ENCODE measurements at places on chromosomes 5 and 9.

DNA sequence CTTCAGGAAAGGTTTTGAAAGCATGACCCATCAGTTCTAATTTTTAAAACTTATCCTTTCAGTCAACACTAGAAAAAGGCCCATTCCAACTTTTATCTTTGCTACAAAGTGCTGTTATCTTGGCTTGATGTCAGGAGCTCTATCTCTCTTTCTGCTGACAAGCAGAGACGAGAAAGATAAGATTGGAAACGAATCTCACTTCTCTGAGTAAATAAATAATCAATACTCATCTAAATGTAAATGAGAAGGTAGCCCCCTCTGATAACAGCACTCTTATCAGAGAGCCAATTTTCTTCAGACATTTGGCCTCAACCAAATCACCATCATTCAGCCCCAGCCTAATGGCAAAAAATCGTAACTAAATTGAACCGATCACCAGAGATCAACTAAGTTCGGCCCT is 191.7 kb downstream of the MAPKAP1 start:
- DNase-seq: no peak

- DNase-seq: no peak
Measured at GRCh38 chr9:123778232-123778902, 151.6 kb downstream of the DENND1A start.

DNA sequence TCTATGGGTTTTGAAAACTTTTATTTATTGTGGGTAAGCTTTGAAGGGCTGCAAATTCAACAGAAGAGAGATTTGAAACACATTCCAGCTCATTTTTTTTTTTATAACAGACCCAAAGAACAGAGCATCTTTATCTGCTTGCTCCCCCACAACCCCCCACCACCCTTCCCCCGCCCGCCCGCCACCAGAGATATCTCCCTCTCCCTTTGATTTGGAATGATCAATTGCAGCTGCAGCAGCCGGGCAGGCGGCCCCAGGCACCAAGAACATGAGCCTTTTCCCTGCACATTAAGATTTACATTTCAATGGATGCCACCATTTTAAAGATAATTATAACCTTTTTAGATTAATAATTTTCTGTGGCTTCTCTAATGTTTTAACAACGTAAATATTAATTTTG is 510.9 kb downstream of the ZNF608 start:
- no peak for DNase-seq

- DNase-seq: no peak
Measured at GRCh38 chr9:126642839-126643238, 29.1 kb downstream of the LMX1B start.

DNA sequence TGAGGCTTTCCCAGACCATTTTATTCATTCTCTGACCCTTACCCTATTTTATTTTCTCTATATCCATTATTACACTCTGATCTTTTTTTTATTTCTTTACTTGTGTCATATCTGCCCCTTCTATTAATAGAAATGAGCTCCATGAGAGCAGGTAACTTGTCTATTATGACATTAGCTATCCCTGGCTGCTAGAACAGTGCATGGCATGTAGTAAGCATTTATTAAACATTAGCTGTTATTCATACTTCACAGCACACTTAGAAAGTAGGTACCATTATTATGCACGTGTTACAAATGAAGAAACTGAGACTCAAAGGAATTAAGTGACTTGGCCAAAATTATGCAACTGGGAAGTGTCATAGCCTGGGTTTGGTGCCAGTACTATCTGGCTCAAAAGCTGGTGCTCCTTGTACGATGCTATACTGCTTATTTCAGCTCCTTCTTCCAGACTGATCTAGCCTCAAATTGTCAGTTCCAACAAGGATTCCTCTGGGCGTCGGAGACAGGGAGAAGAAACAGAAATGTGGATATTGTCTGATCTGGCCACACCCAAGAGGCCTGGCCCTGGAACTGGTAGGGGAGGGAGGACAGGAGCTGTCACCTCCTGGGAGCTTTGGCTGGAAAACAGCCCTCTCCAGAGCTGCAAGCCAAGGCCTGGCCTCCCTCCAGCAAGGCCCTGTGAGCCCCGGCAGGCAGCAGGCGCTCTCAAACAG is 10.8 kb upstream of the NIPAL4 start:
- DNase-seq: no peak

GRCh38 chr5:159456722-159457465 is 126.6 kb upstream of the IL12B start:
- no peak for DNase-seq

DNA sequence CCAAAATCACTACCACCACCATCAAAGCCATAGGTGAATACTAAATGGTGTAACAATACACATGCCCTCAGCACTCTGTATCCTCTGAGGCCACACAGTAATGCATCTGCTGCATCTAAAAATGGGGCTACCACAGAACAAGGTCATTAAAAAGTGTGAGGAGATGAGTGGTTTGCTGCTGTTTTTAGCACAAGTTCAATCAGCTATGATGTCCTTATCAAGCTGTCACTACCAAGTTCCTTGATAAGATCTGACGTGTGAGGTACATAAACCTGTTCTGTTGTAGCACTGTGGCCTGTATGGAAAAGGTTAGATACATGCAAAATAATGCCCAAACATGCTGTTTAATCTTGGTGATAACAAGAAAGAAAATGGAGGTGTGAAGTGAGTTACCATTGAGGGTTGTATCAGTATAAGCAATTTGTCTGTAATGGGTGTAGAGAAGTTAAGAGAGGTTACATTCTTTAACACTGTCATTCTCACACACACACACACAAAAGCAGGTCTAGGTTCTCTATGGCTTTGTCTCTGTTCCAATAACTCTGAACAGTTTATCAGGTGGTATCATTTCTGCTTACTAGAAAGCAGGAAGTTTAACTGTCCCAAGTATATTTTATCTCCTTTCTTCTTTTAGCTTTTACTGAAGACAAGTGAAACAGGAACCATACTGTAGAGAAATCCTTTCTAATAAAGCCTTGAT is 252.9 kb downstream of the CWC27 start:
- no peak for DNase-seq

- DNase-seq: no peak
Measured at GRCh38 chr9:137828527-137829259, 48.9 kb upstream of the CACNA1B start.

Data from amniotic stem cell (primary cell).